Fibroblast of skin of left biceps (primary cell): ENCODE measurements at places on chromosomes 7 and 10.

DNA sequence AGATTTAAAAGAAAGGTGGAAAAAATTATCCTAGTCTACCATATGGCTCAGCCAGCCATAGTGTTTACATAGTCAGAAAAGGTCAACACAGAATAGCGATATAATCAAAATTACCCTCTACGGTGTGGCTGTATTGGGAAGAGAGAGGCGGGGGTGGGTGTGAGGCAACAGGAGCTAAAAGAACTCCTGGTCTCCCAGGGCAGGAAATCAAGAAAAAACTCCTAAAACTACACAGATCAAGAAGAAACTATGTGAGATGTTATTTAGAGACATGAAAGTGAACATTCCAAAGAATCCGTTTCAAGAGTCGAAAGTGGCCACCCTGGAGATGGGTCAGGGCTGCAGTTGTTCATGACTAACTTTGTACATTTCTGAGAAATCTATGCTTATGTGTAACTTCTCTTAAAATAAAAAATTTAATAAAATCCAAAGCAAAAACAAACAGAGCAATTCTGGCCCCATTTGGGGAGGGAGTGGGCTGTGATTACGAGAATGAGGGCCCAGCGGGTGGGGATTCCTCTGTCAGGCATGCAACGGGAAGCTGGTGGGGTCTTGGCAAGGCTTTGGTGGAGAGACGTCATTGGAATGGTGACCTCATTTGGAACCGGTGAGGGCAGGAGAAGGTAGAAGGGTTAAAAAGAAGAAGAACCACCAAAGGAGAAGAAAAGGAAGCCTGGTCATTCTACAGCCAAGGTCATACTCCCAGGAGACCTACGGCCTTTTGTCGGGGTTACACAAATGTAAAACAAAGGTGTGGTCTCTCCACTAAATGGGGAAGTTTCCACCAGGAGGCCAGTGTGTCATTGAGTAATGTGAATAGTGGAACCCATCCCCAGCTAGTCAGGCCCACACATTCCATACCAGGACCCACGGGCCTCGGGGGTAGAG, 71.2 kb upstream of the DUSP5 start:
- DNase-seq, result peak; percentile 65

DNA sequence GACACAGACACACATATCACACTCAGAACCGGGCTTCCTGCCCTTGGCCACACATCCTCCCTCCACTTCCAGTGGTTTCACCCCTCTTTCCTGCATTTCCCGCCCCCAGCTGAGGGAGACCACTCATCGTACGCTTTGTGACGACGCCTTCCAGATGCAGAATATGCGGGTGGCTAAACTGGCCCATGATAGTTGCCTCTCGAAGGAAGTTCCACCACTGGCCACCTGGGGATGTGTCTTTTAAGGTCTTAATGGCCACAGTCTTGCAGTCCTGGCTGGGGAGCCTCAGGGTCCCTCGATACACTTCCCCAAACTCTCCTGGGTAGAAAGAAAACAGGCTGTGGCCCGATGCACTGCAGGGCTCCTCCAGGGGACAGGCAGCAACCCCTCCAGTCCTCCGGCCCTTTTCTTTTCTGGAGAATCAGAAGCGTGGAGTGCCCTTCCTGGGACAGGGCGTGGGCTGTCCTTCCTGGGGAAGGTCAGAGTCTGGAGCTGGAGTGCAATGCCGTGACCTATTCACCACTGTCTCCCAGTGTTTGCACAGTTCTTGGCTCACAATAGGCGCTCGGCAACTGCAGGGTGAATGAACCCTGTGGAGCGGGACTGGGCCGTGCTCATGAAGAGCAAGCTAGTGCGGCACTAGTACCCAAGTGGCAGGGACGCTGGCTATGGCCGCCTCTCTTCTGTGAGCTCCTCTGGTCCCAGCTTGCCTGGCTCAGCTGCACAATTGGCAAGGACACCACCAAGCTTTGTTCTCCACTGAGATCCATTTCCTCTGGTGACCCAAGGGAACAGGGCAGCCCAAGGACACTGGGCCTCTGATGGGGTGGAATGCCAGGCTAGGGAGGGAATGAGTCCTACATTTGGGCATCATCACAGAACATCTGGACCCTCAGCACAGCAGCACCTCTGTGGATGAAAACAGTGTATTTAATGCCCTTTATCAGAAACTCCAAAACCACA, 13.2 kb downstream of the EPHA1 start:
- no peak for DNase-seq

DNA sequence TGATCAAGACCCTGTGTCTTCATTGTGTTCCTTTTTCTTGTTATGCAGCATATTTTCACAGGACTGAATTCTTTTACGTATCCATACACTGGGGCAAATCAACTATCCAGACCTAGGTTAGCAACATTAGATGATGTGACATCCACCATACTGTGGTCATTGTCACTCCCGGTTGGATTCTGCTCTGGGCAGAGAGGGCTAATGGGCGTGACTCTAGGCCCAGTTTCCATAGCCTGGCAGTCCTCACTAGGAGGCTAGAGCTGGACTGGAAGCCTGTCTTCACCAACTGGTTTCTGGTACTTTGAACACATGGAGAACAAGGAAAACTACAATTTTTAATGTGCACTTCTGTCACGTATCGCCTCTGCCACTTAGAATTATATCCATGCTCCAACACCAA, 25.2 kb downstream of the AKR1E2 start:
- no peak for DNase-seq

GRCh38 chr10:66555061-66555460, 370.8 kb upstream of the LRRTM3 start:
- DNase-seq, result peak; percentile 7

DNA sequence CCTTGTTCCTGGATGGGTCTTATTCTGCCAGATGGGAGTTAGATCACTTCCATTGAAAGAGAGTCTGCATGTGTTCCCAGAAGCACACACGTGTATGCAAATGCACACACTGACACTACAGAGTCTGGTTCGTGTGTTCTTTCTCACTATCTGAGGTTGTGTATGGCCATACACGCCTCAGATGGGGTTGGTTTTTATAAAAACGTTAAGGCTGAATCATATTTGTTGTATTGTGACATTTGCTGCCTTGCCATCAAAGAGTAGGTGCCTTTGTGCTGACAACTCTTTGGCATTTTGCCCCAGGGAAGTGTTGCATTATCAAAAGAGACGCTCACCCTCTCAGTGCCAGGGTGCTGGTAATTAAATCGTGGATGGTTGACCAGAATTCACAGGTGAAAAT, 37.7 kb upstream of the HDAC9 start:
- DNase-seq, result no peak

- DNase-seq, result no peak
Measured at GRCh38 chr10:6353526-6353925, 150.8 kb downstream of the PFKFB3 start.

DNA sequence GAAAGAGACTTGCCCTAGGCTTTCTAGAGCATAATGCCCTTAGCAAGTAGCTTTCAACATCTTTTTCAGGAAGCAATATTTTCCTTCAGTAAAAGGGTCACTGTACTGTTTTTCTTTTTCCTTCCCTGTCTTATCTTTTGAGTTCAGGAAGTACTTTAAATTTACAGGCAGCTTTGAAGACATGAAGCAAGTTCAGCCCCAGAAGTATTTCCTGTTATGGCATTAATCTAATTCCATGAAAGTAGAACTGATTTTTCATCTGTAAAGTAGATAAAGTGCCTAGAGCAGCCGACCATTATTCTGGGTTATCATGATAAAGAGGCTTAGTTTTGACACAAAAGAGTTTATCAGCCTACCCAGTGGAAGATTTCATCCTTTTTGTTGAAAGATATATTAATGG, 288.2 kb downstream of the ADK start:
- no peak for DNase-seq

DNA sequence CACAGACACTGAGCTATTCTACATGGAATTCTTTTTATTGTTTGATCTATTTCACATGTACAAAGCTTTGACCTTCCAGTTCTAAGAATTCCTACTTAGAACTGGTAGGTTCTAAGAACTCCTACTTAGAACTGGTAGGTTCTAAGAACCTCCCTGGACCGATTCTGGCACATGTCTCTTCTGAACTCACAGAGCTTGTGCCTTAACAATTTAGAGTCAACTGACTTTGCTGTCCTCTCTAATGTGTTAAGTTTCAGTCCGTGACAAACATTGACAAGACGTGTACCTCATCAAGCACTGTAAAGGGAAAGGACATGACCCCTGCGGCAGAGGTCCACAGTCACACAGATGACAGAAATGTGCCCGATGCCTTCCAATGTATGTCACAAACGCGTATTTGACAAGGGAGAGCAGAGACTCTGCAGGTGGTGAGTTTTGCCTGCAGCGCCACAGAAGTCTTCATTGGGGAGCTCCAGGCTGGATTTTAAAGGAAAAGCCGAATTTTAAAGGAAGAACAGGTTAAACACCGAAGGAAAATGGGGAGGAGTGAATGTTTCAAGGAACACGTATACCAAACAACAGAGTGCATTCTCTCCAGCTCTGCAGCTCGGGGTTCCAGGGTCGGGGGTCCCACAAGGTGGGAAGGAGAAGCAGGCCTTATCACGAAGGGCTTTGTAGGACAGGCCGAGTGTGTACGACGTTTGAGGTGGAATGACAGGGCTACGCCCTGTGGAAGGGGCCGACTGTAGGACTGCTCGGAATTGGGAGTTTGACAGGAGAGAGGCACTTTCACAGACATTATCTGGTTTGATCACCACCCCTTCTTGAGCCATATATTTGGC, 161.1 kb upstream of the KLF14 start:
- no peak for DNase-seq

DNA sequence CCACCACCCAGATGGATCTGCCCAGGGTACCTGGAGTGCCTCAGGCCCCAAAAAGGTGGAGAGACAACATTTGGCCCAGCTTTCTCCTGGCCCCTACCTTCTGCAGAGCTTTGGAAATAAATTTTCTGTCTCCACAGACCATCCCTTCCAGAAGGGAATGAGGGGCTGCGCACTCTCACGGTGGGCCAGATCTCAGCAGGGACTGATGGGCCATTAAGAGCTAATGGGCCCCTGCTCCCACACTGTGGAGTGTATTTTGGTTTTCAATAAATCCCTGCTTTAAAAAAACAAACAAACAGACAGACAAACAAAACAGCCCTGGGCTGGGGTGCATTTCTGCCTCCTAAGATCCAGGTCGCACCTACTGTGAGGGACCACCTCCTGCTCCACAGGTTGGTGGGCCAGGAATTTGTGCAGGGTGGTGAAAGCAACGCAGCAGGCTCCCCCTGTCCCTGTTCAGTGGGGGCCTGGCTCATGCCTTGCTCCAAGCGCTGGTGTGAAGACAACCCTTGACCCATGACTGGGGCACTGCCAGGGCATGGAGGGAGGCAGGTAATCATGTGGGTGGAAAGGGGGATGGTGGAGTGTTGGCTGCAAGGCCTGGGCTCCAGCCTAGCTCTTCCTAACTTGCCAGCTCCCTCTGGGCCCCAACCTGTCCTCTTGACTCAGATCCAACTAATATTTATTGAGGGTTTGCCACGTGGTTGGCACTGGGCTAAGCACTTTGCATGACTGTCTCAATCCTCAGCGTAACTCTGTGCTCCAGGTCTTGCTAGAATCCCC, 88.5 kb downstream of the COL13A1 start:
- no peak for DNase-seq

DNA sequence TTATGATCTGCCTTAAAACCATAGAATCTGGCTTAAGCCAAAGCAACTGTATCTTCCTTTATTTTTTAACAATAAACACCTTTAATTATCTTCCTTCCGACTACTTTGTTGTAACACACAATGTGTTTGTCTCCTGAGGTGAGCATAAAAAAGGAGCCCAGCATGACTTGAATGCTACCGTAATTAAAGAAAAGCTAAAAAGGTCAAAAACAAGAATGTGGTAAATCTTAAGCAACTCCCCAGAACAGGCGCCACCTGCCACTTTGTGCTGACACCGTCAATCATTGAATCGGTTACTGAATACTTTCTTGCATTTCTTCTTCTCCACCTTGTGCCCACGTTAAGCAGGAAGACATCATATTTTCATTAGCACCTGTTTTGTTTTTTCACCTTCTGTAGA, 569.9 kb upstream of the C7orf33 start:
- no peak for DNase-seq

DNA sequence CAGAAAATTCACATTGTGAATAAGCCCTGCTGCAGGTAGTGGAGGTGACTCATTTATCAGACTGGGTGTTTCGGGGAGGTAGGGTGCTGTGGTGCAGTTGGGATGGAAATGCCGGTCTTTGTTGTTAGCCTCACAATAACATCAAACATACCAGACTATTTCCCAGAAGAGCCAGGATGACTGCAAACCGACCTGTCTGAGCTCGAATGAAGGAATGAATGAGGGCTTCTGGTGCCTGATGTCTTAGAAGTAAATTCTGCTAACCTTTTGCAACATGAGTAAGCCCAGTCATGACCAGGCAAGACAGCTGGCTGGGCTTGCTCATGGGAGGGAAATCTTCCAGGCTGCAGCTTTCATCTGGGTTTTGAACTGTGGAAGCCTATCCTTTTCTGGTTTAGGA, 2.4 kb upstream of the VDAC2 start:
- no peak for DNase-seq

DNA sequence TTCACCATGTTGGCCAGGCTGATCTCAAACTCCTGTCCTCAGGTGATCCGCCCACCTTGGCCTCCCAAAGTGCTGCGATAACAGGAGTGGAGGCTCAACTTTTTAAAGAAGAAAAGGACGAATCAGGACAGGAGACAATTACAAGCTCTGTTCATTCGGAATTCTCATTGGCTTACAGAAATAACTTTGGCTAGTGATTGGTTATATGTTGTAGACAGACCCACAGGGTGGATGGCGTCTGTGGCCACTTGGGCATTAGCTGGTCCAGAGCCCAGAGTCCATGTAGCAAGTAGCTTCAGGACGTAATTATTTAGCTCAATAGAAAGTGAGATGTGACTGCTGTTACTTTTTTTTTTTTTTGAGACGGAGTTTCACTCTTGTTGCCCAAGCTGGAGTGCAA, 160.5 kb upstream of the TNRC18 start:
- DNase-seq, result no peak

DNA sequence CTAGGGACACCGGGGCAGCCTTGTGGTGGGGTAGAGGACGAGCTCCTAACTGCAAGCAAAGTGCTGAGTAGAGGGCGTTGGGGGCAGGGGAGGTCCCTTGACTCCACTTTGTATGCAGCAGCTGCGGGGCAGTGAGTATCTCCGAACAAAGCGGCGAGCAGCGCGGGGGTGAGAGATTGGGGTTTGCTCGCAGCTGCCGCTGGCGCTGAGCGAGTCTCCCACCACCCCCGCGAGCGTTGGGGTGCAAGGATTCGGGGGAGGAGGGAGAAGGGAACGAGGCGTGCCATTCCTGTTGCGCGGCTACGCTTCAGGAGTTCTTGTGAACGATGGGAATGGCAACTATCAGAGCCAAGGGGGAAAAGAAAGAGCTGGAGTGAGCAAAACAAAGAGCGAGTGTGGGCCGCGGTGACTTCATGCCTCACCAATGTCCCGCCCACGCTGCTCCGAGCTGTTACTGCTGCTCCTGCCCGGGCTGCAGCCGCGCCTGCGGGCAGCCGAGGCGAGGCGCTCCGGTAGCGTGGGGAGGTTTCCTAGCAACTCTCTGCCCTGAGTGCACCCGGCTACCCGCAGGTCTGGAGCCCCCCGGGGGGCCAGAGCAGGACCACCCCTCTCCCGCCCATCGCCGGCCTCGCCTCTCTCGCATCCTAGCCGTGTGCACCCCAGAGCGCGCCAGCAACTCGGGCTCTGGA, at the start of gene ITGB8:
ITGB8 (plus strand) TSS at position 662 of the 689 bp plus-strand sequence. CDS start 907 bp downstream, outside the sequence.
- DNase-seq, result peak; percentile 76

- DNase-seq, result peak; percentile 12
Measured at GRCh38 chr7:128879939-128880746, 17.5 kb downstream of the ATP6V1F start.
